ENCODE measurements at places on chromosomes 1 and 21.

- no peak for DNase-seq
These were observed 57.9 kb upstream of the PRKACB start for GRCh38 chr1:84086189-84086588.

DNA sequence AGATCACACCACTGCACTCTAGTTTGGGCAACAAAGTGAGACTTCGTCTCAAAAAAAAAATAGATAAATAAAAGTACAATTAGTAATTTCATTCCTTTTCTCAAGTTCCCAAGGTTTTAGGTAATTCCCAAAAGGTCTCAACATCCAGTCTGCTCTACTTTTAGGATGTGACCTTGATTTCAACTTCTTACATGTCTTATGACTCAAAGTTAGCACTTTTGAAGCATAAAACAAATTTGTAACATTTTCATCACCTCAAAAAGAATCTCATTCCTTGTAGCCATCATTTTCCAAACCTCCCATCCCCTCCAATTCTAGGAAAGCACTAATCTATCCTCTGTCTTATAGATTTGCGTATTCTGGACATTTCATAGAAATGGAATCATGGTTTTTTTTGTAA is 32.2 kb downstream of the SNX27 start:
- no peak for DNase-seq

DNA sequence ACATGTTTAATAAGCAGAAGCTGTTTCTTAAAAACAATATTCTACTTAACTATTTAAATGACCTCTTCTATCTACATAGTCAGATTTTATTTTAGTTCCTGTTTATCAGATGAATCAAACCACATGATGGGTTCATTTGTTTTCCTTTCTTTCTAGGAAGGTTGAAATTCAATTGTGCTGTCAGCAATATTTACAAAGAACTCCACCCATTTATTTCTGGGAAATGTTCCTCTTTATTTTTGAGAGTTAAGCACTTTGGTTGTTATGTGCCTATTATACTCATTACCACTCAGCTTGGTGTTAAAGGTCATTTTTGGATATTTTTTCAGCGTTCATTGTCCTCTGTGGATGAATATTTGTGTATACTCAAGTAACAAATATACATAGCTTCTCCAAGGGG is 84.9 kb downstream of the C4BPA start:
- DNase-seq = no peak

GRCh38 chr1:205236951-205237475 is 9.3 kb downstream of the TMCC2 start:
- no peak for DNase-seq

DNA sequence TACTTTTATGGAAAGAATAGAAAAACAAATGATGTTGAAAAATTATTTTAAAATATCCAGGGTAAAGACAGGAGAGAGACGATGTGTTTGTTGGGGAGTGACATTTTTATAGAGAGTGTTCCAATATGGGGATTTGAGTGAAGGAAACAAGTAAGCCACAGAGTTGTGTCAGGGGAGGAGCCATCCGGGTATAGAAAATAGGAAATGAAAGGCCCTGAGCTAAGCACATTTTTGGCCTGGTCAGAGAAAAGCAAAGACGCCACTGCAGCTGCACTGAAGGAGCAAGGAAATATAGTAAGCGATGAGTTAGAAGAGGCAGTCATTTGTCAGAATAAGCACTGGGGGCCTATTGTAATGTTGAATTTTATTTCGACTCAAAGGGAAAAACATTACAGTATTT is 107.3 kb upstream of the ADGRL4 start:
- DNase-seq = no peak

DNA sequence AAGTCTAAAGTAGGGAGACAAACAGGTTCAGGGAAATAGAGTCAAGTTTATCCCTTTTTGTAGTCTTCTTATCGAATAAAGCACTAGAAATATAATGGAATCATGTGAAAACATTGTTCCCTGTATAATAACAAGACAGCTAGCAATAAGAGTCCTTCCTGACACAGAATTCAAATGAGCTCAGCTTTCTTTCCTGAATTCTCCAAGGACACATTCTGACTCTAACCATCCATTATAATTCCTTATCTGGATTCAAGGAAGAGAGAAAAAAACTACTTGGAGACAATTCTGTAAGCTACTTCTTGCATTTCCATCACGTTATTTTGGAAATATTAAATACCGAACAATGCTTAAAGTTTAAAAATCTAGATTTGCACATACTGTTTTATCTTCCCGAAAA is 58.8 kb downstream of the ANKRD13C start:
- DNase-seq = no peak

- no peak for DNase-seq
These were observed 4.8 kb downstream of the UBQLN4 start for GRCh38 chr1:156048663-156049258.

DNA sequence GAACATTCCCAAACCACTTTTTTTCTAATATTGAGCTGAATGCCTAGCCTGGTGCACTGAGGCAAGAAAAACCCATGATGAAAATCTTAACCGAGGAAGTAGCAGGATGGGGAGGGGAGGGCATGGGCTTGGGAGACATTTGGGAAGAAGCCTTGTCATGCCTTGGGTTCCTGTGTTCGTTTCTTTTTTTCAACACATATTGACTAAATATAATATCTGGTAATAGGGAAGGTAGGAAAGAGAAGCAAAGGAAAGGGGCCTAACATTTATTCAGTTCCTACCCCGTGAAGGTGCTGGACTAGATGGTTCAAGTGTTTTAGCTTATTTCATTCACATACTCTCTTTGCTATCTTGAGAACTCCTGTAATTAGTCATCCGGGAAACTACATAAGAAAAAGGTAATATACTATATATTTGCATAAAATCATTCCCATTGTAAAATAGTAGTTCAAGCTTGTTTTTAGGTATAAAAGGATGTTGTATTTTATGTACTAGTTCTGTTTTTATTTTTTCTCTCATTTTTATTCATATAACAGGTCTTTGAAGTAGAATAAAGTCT is 62.1 kb downstream of the ST3GAL3 start:
- no peak for DNase-seq

Data from NCI-H2227 treated with DMSO at 0.1 percent for 48 hours (cell line).